ENCODE measurements at places on chromosomes 11 and 22. TPM values are rescaled to one million over a fixed set of nuclear protein-coding genes. Genes with fewer than 3 reads are reported as not detected.

E2F8 gene
- total RNA-seq = 8.8 TPM

NEFH gene
- not detected for total RNA-seq

GRCh38 chr22:39207141-39208012 lies 37.4 kb downstream of the PDGFB start:
- no peak overlapping the region for H3K27ac ChIP-seq
- no peaks in the 10 kb centered on the region for H3K36me3 ChIP-seq
- no peaks in the 10 kb centered on the region for H3K27me3 ChIP-seq

DNA sequence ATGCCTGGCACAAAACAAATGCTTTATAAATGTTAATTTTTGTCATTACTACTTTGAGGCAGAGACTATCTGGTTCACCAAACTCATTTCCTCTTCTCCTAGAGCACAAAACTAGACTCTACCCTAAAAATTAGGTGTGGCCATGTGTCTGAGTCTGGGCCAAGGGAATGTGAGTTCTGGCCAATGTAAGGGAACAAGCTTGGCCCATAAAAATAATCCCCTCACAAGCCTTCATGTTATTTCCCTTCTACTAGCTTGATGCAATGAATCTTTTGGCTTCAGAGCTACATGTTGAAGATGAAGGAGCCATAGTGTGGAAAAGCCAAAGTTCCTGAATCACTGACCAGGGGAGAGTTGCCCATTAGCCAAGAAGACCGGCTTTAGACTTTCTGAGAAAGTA lies 406.5 kb upstream of the CCDC90B start:
- no peak for DNase-seq
- H3K27ac ChIP-seq = no peak overlapping the region
- H3K4me3 ChIP-seq = no peak overlapping the region

CCDC116 gene
- total RNA-seq = not detected

- no peaks in the 10 kb centered on the region for H3K4me1 ChIP-seq
- no peak for DNase-seq
- H3K36me3 ChIP-seq = no peaks in the 10 kb centered on the region
- H3K27ac ChIP-seq = no peak overlapping the region
- H3K27me3 ChIP-seq = no peaks in the 10 kb centered on the region
- no peak overlapping the region for H3K4me3 ChIP-seq
Measured at GRCh38 chr11:134509381-134510232, 97.6 kb upstream of the B3GAT1 start.

- peak; percentile 96 for DNase-seq
- H3K4me1 ChIP-seq = peaks cover 12% of the 10 kb centered on the region
- H3K4me3 ChIP-seq = peak overlapping the region; percentile 72
- no peaks in the 10 kb centered on the region for H3K27me3 ChIP-seq
- H3K36me3 ChIP-seq = peaks cover 78% of the 10 kb centered on the region
- peak overlapping the region; percentile 97 for H3K27ac ChIP-seq
Measured at GRCh38 chr11:61791737-61792309, 576 bp downstream of the TMEM258 start.

GRCh38 chr11:80365076-80365725 lies 924.4 kb upstream of the TENM4 start:
- no peaks in the 10 kb centered on the region for H3K36me3 ChIP-seq
- H3K27me3 ChIP-seq = no peaks in the 10 kb centered on the region
- no peaks in the 10 kb centered on the region for H3K4me1 ChIP-seq
- no peak for DNase-seq
